ENCODE measurements at places on chromosomes 11 and 22. TPM values are rescaled to one million over a fixed set of nuclear protein-coding genes. Genes with fewer than 3 reads are reported as not detected.

- no peak for DNase-seq
These were observed 134.4 kb downstream of the METTL15 start for GRCh38 chr11:28242596-28242995.

DNA sequence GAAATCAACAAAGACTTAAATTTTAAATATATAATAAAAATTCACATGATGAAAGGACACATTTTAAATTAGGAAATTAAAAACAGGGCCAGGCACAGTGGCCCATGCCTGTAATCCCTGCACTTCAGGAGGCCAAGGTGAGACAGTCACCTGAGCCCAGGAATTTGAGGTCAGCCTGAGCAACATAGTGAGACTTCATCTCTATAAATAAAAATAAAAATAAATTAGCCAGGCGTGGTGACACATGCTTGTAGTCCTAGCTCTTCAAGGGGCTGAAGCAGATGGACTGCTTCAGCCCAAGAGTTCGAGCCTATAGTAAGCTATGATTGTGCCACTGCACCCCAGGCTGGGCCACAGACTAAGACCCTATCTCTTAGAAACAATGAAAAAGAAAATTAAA lies 29.3 kb downstream of the RRAS2 start:
- no peak for DNase-seq

GRCh38 chr22:42651134-42651533 lies 1.9 kb upstream of the CYB5R3 start:
- DNase-seq, result no peak

GRCh38 chr11:10302744-10303557 lies 1.9 kb upstream of the ADM start:
- DNase-seq, result no peak

DNA sequence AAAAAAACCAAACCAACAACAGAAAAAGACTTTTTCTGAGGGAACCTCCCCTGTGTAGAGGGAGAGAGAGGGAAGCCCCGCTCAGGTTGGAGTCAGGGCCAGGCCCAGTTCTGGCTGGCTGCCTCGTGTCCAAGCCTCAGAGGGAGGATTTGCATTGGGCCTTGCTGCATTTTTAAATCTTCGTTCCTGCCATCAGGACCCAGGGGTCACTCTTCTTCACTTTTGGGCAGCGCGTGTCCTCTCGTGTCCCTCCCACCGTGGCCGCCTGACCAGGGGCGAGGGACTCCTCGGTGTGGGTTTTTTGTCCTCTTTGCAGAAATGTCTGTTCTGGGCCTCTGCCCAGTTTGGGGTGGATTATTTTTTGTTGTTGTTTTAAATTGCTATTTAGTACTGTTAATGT lies 57.9 kb downstream of the LRRC74B start:
- no peak for DNase-seq

DNA sequence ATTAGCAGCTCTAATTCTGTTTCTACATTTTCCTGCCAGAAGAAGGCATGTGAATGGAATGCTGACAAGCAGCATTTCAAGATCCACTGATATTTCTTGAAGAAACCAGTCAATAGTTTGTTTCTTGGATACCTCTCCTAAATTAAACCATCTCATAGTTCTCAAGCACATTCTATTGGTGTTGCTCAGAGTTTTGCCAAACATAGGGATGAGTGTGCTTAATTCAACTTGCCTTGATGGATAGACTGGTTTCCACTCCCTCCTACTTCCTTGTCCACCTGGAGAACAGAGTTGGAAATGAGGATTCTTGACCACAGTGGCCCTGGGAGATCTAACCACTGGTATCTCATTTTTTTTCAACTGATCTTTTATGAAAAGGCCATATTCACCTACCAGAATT lies 29.8 kb upstream of the DDX10 start:
- no peak for DNase-seq

- no peak for DNase-seq
These were observed 48.0 kb upstream of the ANO3 start for GRCh38 chr11:26283852-26284408.

- no peak for DNase-seq
These were observed 361.0 kb upstream of the ANO3 start for GRCh38 chr11:25970726-25971508.

- DNase-seq, result no peak
These were observed 48.6 kb downstream of the PISD start for GRCh38 chr22:31613286-31613903.

DNA sequence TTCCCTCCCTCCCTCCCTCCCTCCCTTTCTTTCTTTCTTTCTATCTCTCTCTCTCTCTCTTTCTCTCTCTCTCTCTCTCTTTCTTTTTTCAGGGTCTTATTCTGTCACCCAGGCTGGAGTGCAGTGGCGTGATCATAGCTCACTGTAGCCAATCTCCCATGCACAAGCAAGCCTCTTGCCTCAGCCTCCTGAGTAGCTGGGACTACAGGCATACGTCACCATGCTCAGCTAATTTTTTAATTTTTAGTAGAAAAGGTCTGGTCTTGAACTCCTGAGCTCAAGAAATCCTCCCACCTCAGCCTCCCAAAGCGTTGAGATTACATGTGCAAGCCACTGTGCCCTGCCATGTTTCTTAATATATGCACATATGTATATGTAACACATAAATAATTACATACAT lies 19.0 kb downstream of the TSKU start:
- DNase-seq, result no peak

- DNase-seq, result peak; percentile 47
These were observed 92.7 kb downstream of the NAV2 start for GRCh38 chr11:19805376-19805775.

DNA sequence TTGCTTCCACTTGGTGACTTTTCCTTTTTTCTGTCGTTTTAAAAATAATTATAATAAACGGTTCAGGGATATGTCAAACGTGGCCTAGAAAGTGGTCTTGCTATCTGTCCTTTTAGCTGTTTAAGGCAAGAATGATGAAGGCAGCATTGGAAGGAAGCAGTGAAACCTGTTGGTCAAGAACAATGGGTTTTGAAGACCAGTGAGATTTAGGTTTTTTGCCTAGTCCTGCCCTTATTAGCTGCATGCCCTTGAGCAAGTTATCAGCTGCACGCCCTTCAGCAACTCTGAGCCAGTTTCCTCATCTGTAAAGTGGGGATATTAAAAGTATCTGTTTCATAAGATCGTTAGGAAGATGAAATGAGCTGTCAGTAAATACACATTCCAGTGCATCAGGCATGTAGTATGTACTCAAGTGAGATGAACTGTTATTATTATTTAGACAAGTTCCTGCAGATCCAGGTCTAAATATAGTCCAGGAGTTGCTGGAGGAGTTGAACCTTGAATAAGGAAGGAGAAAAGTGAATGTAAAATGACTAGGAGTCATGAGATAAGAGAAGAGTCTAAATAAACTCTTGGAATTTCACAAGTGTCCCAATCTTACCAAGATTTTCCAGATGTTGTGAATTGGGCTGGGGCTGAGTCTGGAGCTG lies 90.8 kb upstream of the HSD17B12 start:
- DNase-seq, result no peak

- no peak for DNase-seq
These were observed 47.1 kb downstream of the BID start for GRCh38 chr22:17726928-17727897.

- DNase-seq, result no peak
These were observed 5.6 kb upstream of the GLYATL1 start for GRCh38 chr11:58933661-58934060.

DNA sequence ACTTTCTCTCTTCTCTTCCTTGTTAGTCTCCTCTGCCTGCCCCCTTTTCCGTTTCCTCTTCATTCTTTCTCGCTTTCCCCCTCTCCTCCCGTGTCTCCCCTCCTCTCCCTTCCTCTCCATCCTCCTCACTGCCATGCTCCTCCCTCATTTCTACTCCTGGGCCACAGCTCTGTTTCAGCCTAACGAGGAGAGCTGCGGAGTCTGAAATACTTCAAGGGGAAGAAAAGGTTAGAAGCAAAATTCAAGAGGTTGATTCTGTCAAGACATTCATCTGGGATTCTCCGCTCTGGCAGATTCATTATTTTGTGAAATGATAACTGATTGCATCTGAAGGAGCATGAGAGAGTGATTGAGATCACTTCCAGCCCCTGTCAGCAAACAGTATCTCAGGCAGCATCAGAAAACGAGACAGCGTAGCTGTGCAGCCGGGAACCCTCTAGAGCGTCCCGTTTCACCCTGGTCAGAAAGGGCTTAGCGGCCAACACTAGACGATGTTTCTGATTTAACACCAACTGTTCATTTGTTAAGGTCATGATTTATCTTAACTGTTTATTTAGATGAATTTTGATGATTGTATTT lies 279.3 kb upstream of the B3GAT1 start:
- DNase-seq, result no peak

DNA sequence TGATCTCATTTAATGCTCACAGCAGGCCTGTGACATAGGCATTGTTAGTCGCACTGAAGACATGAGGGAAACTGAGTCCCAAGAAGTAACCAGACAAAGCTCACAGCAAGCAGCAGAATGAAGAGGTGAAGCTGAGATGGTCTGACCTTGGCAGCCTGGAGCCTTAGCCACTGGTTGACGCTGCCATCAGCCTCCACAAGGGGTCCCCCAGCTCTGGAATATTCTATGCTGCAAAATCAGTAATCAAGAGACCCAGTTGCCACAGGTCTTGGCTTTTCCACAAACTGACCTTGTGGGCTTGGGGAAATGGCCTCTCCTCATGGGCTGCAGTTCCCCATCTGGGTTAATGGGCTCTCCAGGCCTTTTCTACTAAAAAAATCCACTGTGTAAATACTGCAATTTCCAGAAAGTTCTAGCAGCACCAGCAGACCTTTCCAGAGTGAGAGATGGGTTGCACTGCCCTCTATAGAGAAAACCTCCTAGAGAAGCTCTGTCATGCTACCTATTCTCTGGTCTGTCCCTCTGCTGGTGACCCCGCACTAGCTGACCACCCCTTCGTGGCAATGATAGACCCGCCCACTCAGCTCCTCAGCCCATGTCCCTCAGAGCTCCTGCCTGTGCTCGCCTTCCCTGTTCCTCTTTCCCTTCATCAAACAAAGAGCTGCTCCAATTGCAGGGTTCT lies 22.6 kb upstream of the ISX start:
- no peak for DNase-seq

DNA sequence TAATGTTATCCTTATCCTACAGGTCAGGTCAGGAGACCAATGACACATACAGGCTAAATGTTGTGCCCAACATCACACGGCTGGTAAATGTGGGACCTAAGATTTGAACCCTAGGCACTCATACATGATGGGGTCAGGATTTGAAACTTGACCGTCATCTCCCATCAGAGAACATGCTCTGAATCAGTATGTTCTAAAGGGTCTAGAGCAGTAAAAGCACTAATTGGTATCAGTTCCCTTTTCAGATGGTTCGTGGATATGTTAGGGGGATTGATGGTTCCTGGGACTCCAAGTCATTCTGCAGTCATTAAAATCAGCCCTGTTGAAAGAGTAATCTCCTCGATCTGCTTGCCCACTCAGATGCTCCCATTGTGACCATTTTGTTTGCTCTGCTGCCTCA lies 65.5 kb downstream of the BMAL1 start:
- no peak for DNase-seq

DNA sequence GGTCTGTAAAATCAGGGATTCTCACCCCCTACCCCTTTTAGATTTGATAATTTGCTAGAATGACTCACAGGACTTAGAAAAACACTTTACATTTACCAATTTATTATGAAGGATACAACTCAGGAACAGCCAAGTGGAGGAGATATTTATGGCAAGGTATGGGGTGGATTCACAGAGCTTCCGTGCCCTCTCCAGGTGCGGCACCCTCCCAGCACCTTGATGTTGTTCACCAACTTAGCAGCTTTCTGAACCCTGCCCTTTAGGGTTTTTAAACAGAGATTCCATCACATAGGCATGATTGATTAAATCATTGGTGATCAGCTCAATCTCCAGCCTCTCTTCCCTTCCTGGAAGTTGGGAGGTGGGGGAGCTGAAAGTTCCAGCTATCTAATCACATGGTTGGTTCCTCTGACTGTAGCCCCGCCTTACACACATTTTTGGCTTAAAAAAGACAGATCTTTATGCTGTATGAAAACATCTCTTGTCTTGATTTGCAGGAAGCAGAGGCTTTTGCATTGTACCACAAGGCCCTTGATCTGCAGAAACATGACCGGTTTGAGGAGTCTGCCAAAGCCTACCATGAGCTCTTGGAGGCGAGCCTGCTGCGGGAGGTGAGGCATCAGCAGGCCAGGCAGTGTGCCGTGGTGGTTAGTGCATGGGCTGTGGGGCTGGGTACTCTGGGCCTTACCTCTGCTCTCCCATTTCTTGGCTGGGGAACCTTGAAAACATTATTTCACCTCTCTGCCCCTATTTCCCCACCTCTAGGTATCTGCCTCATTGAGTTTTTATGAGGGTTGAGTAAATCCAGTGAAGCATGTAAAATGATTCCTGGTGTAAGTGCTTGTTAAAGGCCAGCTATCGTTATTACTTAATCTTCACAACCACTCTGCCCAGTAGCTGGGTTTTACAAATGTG lies 27.0 kb downstream of the CABIN1 start:
- DNase-seq, result no peak

DNA sequence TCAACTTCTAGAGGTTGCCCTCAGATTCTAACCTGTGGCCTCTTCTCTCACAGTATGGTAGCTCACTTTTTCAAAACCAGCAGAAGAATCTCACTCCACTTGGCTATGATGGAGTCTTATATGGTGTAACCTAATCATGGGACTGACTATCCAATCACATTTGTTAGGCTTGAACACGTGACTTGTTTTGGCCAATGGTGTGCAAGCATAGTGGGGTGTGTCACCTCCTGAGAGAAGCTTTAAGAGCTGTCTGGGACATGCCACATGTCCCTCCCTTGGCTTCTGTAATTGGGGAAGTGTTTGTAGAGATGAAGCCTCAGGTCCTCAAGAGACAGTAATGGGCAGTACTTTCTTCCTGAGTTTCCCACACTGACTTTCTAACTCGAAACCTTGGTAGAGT lies 12.8 kb upstream of the SMIM38 start:
- no peak for DNase-seq

DDT gene
- 143 TPM for total RNA-seq

PHLDA2 gene
- not detected for total RNA-seq

TRIM48 gene
- total RNA-seq, result not detected

SLC43A3 gene
- 0.12 TPM for total RNA-seq

LUZP2 gene
- total RNA-seq, result 28.3 TPM

YIF1A gene
- 43.6 TPM for total RNA-seq

CSTPP1 gene
- total RNA-seq, result 24.5 TPM

PRR33 gene
- total RNA-seq, result 0.05 TPM

SORL1 gene
- 0.10 TPM for total RNA-seq

PHOX2A gene
- not detected for total RNA-seq

TMEM135 gene
- 35.3 TPM for total RNA-seq

CSF2RB gene
- total RNA-seq, result not detected

BIRC3 gene
- total RNA-seq, result not detected

Measured in SJCRH30 (cell line).